HEK293T (cell line): ENCODE measurements at places on chromosomes 2 and 18.

GRCh38 chr2:228681979-228682378 is 500.5 kb upstream of the SPHKAP start:
- DNase-seq = no peak

DNA sequence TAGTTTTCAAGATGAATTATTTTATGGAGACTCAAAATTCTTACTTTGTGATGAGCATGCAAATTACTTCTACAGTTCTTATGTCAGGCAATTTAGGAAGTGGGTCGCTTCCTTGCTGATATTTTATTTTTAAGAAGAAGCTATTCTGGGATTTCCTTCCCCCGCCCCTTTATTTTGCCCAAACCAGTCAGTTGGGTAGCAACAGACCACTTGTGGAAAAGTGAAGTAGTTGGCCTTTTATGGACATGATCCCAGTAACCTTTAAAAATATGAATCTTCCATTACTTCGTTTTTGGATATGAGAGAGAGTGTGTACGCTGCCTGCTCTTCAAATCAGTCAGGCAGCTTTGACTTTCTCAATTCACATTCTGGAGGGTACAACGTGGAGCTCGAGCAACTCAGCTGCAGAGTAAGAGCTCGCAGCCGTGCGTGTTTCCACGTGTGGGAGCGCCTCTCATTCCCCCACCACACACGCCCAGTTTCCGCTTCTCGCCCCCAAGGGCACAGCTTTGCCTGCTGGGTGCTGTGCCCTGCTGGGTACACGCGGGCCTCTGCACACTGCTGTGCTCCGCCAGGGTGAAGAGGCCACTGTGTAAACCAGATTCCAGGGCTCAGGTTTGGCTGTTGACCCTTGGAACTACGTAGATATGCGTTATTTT is 92.6 kb downstream of the ITGB1BP1 start:
- no peak for DNase-seq

GRCh38 chr2:215769246-215769645 is 244.1 kb downstream of the MREG start:
- DNase-seq = no peak

- no peak for DNase-seq
Measured at GRCh38 chr2:30661173-30662107, 145.8 kb downstream of the CAPN13 start.

DNA sequence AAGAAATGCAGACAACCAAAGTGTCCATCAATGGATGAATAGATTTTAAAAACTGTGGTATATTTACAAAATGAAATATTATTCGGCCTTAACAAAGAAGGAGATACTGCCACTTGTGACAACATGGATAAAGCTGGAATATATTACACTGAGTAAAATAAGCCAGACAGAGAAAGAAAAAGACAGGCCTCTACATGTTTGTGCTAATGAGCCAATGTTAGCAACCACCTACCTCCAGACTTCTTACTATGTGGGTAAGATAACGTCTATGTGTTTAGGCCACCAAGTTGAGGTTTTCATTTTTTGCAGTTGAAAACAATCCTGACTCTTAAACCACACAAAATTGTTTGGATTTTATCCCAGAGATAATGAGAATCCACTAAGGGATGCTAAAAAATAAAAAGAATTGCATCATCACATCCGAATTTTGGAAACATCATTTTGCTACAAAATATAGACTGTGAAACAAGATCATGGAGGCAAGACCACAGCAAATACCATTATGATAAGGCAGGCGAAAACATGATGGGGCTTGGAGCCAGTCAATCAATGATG is 47.0 kb downstream of the EVA1A start:
- DNase-seq = no peak

GRCh38 chr2:113124181-113124961 is 3.0 kb upstream of the IL1RN start:
- no peak for DNase-seq

GRCh38 chr2:26327291-26328272 is 18.4 kb upstream of the SELENOI start:
- no peak for DNase-seq

DNA sequence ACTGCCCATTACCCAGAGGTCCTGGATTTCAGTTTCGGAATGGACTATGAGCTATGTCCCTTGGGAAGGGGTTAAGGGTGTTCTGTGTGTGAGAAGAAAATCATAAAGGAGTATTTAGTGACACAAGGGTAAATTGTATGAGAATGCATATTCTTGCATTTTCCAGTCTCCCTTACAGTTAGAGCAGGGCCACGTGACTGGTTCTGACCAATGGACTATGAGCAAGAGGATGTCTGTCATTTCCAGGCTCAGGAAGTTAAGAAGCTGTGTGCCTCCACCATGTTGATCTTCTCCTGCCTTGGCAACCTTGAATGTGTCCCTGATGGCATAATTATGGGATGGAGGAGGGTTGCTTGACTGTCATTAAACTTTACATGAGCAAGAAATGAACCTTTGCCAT is 94.9 kb downstream of the DHRS9 start:
- DNase-seq = no peak

GRCh38 chr2:234588054-234588430 is 91.2 kb upstream of the ARL4C start:
- no peak for DNase-seq

DNA sequence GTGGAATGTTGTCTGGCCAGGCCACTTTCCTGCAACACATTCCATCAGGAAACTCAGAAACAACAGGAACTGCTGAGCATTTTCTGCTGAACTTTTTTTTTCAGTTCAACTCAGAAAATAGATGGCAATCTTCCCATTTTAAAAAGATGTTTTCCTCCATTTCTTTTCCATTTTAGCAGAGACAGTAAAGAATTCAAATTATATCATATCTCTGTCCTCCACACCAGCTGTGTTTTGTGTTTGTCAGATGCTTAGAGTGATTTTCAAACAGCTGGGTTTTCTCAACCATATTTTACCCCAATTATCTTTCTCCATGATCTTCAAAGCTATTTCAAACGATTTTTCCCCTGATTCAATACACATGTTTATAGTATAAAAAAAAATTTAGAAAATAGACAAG is 713.4 kb downstream of the LRRTM4 start:
- no peak for DNase-seq

DNA sequence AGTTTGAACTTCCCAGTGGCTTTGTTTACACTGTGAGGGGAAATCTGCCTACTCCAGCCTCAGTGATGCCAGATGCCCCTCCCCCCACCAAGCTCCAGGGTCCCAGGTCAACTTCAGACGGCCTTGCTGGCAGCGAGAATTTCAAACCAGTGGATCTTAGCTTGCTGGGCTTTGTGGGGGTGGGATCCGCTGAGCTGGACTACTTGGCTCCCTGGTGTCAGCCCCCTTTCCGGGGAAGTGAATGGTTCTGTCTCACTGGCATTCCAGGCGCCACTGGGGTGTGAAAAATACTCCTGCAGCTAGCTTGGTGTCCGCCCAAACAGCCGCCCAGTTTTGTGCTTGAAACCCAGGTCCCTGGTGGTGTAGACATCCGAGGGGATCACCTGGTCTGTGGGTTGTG is 70.0 kb upstream of the NEUROD1 start:
- no peak for DNase-seq

DNA sequence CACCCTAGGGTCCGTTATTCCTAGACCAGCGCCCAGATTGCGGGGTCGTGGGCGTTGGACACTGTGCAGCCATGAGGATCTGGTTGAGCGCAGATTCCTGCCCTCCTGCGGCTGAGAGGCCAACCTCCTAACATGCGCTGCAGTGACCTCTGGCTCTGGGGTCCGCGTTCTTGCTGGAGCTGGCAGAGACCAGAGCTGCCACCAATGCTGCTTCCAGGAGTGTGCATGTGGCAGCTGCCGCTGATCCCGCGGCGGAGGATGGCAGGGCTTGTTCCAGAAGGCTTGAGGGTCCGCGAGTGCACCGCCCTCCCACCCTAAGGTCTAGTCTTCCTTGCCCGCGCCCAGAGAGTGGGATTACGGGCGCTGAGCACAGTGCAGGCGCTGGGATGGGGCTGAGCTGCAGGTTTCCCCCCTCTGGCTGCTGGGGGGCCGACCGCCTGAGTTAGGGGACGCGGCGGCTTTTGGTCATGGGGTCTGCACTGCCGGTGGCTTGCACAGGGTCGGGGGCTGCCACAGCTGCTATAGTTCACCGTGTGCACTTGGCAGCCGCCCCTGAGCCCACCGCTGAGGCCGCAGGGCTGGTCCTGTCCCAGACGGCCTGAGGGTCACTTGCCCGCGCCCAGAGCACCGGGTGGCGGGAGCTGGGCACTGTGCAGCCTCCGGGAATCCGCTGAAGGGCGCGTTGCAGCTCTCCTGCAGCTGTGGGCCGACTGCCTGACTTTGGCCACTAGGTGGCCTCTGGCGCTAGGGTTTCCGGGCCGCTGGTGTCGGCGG is 145.9 kb downstream of the CCDC74A start:
- DNase-seq = peak; percentile 67

DNA sequence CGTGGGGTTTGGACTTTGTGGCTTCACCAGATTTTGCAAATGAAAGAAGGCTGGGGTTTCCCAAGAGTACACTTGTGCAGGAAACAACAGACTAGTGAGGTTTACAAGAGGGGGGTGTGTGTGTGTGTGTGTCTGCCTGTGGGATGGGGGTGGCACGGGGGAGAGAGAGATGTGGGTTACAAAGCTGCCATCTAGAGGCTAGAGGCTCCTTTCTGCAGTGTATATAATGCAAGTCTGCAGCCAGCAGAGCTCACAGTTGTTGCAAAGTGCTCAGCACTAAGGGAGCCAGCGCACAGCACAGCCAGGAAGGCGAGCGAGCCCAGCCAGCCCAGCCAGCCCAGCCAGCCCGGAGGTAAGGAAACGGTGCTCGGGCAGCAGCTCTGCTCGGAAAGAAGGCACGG is at the start of gene ACKR3:
Gene ACKR3 (plus strand): TSS at position 253 of the 401 bp plus-strand sequence. CDS start 10,641 bp downstream, outside the sequence.
- DNase-seq = peak; percentile 30

- no peak for DNase-seq
Measured at GRCh38 chr2:98518101-98518500, 73.4 kb downstream of the INPP4A start.

GRCh38 chr2:121212661-121213325 is 72.2 kb downstream of the TFCP2L1 start:
- no peak for DNase-seq

GRCh38 chr2:26429779-26430578 is 28.3 kb downstream of the DRC1 start:
- DNase-seq = no peak

DNA sequence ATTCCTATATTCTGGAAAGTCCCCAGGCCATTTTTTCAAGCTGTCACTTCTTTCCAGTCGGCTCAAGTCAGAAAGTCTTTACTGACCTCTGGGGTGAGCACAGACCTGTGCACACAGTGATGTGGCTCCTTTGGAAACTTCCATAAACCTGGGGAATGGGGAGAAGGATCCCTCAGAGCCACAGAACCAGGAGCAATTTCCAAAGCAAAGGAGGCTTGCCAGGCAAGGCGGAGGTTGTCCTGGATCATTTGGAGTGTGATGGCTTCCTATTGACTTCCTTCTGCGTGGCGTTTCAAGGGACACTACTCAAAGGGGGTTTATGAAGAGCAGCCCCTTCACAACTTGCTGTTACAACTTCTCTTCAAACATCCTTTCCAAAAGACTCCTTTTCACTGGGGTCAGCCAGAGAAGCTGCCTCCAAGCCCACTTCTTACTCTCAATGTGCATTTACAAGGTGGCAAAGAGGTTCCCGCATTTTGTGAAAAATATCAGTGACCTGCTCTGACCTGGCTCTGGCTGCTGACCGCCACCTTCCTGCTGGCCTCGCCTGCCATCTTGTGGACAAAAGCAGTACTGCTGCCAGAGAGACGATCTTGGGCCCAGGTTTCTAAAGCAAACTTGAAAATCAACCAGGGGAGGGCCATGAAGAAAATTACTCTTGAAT is 18.2 kb upstream of the TMEM247 start:
- peak; percentile 70 for DNase-seq

GRCh38 chr2:955829-956731 is 5.4 kb downstream of the SNTG2 start:
- no peak for DNase-seq

DNA sequence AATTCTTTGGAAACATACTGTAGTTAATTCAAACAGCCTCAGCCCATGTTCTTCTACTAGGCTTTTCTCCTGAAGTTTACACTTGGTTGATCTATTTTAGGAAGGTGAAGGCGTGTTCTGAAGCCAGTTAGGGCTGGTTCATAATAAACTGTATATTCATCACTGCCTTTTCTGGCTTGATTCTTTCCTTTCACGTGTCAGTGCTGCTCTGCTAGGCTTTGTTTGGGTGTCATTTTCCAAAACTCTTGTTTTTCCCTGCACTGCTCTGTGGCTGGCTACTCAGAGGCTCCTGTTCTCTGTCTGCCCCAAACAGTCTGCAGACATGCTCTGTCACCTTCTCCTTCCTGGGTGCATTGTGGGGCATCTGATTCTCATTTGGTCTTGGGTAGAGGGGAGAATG is 136.1 kb downstream of the PARD3B start:
- no peak for DNase-seq

- DNase-seq = no peak
Measured at GRCh38 chr18:74507097-74507881, 11.1 kb downstream of the CNDP2 start.

- no peak for DNase-seq
Measured at GRCh38 chr2:59774821-59775433, 778.5 kb downstream of the BCL11A start.

- DNase-seq = no peak
Measured at GRCh38 chr2:237691029-237691907, 63.9 kb downstream of the LRRFIP1 start.

DNA sequence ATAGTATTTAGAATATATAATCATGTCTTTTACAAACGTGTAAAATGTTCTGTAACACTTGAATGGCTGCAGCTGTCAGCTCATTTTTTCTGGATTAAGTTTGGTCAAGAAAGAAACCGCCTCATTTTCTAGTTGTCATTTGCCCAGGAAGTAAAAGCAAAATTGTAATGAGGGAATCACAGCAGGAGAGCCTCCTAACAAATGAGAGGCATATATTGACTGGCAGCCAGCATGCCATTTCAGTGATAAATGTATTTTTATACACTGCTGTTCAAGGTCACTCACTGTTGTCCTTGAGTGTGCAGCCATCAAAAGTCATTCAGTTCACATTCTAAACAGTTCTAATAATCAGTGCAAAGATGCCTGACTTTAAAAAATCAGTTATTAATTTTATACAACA is 144.3 kb upstream of the BOD1L2 start:
- DNase-seq = no peak

- peak; percentile 58 for DNase-seq
Measured at GRCh38 chr2:80073134-80073561, 231.4 kb downstream of the LRRTM1 start.

GRCh38 chr2:236977063-236977851 is 108.4 kb upstream of the COPS8 start:
- DNase-seq = no peak

- DNase-seq = peak; percentile 39
Measured at GRCh38 chr18:63979409-63979920, 9.6 kb downstream of the SERPINB8 start.

GRCh38 chr2:73258913-73259215 is 24.8 kb downstream of the CCT7 start:
- DNase-seq = no peak

GRCh38 chr2:173874894-173875237 is 90.3 kb downstream of the SP3 start:
- DNase-seq = no peak

DNA sequence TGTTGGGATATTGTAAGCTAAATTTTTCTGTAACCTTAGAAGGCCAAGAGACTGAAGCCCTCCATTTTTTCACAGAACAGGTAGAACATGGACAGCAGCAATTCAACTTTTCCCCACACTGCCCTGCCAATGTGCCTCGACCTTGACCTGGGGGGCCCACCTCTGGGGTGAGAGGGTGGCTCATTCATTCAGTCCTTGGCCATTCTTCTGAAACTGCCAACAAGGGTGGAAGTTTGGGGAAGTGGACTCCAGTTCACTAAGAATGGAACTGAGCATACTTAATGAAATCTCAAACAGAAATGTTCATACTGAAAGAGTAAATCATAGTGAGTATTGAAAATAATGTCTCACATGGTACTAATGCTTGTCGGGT is 1.1 kb downstream of the EEF1B2 start:
- no peak for DNase-seq

- no peak for DNase-seq
Measured at GRCh38 chr2:220930271-220931076, 641.6 kb downstream of the EPHA4 start.
